Stimulated activated CD4-positive, alpha-beta T cell treated with anti-CD3 and anti-CD28 coated beads, Interleukin-4, amount 100 ng/mL, for 1 hour (primary cell): ENCODE measurements at places on chromosomes 5 and 9.

DNA sequence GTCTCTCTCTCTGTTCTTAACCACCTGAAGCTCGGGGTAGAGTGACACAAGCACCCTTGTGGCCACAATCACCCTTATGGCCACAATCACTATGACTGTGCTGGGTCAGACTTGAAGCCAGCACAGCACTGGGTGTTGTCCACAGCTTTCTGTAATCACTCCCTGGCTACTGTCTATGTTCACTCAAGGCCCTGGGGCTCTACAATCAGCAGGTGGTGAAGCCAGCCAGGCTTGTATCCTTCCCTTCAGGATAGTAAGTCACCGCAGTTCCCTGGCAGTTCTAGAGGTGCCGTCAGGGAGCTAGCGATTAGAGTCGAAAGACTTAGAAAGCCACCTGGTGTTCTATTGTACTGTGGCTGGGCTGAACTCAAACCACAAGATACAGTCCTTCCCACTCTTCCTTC lies 44.2 kb downstream of the GDA start:
- no peak for DNase-seq

DNA sequence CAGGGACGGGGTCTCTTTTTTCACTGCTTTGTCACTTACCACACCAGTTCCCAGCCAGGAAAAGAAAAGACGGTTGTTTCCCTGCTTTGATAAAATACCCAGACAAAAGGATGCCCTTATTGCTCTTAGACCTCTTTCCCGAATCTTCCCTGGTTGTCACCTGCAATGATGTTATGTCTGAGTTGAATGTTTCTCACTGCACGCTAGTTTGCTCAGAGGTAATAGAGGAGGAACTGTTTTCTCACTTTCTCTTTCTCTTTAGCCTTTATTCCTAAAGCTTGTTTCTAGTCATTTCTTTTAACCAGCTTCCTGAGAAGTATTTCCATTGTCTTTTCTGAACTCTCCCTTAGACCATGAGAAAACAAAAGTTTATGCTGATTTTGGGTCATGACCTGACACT lies 32.9 kb downstream of the ACER2 start:
- DNase-seq, result no peak

DNA sequence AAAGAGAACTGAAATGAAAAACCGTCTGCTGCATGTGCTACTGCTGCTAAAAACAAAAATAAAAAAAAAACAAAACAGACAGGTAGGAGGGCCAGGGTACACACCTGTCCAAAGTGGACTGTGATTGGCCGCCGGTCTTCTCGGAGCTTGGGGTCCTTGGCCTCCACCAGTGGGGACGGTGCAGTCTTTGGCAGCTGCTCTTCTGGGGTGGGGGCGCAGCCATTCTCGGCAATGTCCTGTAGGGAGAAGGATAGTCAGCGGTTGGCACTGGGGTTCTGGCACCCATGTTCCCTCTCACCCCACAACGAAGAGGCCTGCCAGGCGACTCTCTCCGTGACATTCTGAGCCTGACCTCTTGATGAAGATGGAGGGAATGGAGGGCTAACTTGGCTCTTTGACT lies 84.3 kb downstream of the CRB2 start:
- DNase-seq, result no peak

DNA sequence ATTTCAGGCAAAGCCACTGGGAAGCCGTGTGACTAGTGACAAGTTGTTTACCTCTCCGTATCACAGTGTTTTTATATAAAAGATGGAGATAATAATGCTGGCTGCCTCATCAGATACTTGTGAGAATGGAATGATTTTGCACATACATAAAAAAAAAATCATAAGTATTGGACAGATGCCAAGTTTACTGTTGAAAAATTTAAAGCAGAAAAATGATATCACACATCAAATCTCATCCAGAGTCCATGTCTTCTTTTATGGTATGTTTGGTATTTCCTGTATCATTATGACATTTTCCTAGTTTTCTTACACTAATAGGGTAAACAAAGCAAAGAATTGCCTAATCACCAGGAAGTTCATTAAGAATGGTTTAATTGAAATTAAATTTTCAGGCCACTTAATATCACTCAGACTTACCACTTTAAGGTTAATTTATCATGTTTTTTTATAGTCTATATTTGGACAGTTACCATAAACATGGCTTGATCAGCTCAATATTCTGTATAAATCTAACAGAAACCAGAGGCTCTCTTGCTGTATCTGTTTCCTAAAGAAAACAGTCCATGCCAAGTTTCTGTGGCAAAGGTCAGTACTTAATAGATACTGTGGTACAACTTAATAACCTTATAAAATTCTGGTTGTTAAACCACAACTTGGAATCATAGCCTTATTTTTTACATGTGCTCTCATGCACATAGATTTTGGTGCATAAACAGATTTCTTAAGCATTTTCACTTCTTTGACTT lies 656.5 kb upstream of the RIOK2 start:
- no peak for DNase-seq

GRCh38 chr5:76388791-76389512 lies 14.1 kb upstream of the IQGAP2 start:
- no peak for DNase-seq

- DNase-seq, result no peak
Observed at GRCh38 chr5:6198531-6198930, 179.8 kb downstream of the MED10 start.
